CD4-positive, alpha-beta T cell treated with Interleukin-2 at 100 ng/mL for 4 hours (primary cell): ENCODE measurements at places on chromosomes 5 and 9.

GRCh38 chr9:35482071-35482470 lies 7.8 kb upstream of the RUSC2 start:
- no peak for DNase-seq

DNA sequence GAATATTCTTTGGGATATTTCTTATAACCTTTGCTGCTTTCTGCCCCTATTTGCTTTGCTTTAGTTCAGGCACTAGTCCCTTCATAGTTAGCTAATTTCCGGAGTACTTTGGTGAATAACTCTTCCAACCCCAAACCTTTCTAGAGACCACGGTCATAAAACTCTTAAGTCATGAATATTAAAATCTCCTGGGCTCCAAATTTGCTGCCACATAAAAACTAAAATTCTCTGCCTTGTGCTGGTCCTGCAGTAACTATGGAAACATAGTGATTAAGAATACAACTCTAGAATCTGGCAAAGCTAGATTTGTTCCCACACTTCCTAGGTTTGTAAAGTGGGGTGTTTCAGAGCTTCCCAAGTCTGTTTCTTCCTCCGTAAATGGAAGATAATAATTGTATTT lies 10.0 kb upstream of the ACTBL2 start:
- no peak for DNase-seq

- no peak for DNase-seq
Observed at GRCh38 chr5:175674731-175675346, 17.0 kb downstream of the HRH2 start.

DNA sequence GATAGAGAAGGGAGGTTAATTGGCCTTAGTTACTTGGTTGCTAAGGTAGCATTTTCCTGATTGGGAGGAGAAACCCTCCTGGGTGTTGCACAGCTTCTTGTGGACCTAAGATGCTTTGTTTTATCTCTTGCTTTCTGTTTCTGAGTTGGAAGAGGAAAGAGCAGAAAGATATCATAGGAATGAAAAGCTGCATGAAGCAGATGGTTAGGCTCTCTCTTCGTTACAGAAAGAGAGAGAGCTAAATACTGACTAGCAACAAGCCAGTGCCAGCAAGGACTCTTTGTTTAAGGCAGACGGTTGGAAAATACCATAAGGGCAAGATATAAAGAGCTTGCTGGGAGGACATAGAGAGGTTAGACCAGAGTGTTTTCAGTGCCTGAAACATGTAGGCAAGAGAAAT lies 103.1 kb downstream of the ATG10 start:
- DNase-seq = no peak

DNA sequence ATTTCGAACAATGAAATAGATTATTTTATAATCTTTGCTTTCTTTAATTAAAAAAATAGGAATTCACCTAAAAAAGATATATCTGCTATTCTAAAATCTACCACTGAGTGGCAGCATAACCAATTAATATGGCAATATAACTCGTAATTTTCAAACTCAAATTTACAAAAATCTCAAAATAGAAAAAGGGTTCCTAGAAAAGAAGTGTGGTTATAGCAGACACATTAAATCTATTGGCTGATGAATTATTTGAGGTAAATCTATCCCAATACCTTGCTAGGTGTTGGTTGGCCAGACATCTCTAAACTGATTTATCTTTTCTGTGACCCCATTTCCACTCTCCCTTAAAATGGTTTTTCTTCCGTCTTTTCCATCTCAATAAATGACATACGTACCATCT lies 30.2 kb upstream of the NRG2 start:
- peak; percentile 54 for DNase-seq

GRCh38 chr9:134967547-134967930 lies 49.8 kb upstream of the FCN1 start:
- DNase-seq = no peak

DNA sequence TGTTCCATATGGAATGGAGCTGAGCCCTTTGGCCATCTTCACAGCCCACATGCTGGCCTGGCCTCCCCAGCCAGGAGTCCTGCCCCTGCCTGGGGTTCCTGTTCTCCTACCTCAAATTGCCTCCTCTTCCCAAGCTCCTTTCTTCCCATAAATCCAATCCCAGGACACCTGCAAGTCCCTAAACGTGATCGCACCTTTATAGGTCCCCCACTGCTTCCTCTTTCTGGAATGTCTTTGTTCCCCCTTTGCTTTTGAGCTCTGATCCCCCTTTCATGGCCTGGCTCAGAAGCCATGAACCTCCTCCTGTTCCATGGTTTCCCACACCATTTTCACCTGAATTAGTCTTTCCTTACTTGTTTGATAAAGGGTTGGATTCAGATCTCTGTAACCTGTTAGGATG lies 68.5 kb downstream of the TRPC7 start:
- DNase-seq = no peak

GRCh38 chr9:7363777-7364477 lies 435.7 kb downstream of the DMAC1 start:
- DNase-seq = no peak

GRCh38 chr9:111731928-111732327 lies 62.8 kb downstream of the SHOC1 start:
- DNase-seq = no peak

DNA sequence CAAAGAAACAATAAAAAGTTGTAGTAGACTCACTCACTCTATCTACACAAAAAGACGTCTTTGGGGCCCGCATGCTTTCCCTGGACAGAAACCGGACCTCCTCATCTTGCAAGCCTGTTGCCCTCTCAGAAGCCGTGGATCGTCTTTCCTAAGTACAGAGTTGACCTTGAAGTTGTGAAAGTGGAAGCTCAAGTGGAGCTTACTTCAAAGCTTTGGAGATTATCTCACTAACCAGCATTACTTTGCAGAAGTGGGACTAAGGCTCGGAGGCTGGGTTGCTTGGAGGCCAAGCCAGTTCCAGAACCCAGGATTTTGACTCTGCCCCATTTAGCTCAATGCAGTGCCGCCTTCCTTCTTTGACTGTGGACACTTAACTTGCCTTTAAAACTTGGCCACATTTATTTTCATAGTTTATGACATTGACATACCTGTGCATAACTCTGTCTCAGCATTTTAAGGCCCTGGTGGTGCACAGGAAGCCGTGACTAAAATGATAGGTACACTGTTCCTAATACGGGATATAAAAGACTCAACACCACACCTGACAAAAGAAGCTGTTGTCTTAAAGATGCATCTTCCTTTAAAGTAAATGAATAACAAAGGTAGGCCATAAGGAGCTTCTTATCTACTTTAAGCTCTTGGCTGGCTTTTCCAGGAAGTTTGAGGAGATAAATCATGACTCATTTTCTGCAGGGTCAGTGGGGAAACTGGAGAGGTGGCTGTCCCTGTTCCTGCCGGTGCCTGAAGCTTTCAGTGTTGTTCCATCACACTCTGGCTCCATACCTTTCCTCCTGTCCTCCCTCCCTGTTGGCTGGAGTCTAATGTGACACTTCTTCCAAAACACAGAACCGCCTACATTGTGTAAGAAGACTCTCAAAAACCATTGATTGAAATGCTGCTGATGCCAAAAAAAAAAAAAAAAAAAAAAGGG lies 10.7 kb downstream of the SLC25A25 start:
- DNase-seq = peak; percentile 32

DNA sequence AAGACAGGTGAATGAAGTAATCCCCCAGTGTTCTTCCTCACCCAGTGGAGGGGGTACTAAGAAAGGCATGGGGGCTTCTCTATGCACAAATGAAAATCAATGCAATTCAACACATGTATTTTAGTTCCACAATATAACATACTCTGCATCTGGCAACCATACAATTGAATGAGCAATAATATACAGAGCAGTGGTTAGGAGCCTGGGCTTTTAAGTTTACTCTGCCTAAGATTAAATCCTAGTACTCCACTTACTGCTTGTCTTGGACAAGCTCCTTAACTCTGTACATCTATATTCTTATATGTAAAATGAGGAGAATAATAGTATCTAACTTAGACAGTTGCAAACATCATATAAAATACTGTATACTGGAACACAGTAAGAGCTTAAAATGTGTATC lies 195.4 kb upstream of the TRIM32 start:
- DNase-seq = no peak

GRCh38 chr9:107548298-107549142 lies 59.0 kb upstream of the KLF4 start:
- no peak for DNase-seq

GRCh38 chr5:93874080-93874479 lies 132.7 kb upstream of the POU5F2 start:
- no peak for DNase-seq

DNA sequence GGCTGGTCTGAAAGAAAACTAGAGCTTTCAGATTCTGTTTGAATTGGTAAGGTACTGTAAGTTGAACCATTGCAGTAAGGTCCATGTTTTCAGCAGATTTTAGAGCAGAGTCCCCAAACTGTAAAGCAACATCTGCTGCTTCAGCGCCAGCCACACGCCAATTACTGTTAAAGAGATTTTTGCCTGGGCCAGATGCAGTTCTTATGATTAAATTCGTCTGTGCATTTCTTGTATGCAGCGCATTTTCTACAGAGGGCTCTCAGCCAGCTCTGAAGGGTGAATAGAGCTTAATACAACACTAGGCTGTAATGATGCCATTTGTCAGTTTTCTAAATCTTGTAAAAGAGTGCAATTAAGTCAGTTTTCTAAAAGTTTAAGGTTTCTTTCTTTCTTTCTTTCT lies 246.3 kb downstream of the COX7C start:
- no peak for DNase-seq
